Thyroid gland (tissue), 4 donors: ENCODE measurements at places on chromosomes 11 and 22.

DNA sequence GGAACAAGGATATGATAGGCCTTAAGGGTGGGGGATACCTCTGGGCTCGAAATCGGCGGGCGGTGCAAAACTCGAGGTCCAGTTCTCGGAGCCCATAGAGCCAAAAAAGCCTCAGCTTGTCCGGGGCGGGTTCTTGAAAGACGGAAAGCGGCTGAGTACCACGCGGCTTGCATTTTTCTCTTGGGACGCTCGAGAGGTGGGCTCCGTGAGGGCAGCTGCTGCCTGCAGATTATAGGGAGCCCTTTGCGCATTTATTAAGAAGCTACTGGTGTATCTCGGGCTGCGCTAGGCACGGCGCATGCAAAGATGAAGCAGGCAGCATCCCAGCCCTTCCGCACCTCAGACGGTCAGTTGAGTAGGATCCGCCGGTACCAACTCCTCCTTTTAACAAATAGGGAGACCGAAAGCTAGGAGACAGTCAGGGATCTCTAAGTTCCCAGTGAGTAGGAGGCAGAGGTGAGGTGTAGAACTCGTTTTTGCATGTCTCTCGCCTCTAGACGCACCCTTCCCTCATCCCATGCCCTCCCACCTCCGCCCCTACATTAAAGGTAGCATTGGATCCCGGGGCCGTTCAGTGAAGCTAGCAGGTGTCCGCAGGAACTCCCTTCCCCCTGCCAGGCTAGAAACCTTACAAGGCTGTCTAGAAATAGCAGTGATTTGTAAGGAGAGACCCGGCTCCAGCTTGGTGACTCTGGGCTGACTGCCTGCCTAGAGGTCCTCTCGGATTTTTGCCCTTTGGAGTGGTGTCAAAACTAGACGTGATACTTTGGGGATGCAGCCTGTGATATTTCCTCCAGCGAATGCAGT, 768 bp downstream of the LDHA start:
- no peak for DNase-seq

DNA sequence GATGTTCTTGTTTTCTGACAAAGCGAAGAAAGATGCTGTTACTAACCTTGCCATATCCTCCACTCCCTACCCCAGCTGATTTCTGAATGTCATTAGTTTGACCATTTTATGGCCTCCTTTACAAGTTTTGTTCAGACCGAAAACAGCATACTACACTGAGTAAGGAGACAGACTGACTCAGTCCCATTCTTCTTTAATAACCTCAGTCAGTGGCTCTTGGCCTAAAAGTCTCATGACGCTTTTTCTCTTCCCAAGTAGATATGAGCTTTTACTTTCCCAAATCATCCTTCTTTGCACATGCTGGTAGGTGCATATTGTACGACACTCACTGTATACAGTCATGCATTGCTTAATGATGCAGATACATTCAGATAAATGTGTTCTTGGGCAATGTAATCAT, 8.0 kb upstream of the FIBIN start:
- no peak for DNase-seq

DNA sequence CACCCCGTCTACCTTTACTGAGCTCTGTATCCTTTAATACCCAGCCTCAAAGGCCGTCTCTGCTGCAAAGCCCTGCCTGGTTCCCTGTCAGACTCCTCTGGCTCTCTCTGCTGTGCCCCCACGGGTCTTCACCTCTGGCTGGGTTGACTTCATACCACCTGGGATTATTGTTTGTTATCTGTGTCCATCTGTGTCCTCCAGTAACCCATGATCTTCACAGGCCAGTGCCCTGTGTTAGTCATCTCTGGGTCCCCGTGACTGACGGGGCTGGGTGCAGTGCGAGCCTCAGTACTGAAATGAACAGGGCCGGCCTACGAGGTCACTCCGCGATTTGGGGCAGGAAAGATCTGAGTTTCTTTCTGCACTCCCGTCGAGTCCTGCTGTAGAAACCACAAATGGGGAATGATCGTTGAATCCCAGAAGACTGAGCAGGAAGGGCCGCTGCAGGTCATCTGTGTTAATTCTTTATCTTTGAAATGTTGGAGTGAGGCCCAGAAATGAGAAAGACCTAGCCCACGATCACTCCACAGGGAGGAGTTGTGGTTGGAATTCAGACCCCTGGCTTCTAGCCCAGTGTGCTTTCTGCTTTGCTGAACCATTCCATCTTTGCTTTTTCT, 12.3 kb upstream of the TUB start:
- DNase-seq = peak; percentile 92

- no peak for DNase-seq
Measured at GRCh38 chr11:107203656-107204055, 185.4 kb upstream of the GUCY1A2 start.

DNA sequence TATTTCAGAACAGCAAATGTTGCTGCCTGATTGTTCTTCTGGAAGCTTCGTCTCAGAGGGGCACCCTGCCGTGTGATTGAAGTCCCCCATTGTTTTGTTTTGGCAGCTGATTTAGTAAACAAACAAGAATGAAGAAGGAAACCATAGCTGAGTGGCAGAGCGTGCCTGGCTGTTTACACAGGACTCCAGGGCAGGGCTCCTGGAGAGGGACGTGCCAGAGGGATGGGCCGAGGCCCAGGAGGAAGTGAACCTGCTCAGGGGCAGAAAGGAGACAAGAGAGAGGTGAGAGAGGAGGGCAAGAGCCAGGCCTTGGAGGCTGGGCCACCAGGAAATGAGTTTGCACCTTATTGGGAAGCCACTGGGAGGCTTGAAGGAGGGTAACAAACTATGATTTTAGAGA, 85.5 kb upstream of the B3GAT1 start:
- DNase-seq = peak; percentile 18

- DNase-seq = no peak
Measured at GRCh38 chr11:114586797-114587196, 8.8 kb downstream of the NXPE4 start.

- DNase-seq = no peak
Measured at GRCh38 chr11:100557830-100558611, 129.1 kb upstream of the ARHGAP42 start.

DNA sequence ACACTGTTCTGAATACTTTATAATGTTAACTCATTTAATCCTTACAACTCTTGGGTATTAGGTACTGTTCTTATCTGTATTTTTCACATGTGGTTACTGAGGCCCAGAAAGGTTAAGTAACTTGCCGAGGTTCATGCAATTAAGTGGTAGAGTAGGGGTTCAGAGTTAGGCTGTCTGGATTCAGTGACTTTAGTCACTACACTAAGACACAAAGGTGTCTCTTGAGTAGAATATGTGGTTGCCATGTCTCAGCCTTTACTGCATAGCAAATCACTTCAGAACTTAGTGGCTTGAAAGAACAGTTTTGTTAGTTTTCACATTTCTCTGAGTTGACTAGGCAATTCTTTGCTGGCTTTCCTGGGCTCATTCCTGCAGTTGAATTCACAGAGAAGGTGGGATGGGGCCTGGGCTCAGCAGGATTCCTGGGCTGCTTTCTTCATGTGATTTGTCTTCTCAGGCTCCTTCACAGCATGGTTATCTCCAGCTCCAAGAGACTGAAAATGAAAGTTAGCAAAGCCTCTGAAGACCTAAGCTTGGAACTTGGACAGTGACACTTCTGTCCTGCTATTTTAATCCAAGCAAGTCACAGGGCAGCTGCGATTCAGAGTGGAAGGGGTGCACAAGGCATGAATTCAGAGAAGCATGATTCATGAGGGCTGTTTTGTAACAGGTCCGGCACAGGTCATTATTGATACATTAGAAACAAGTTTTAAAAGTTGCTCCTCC, 68.3 kb downstream of the SPECC1L start:
- peak; percentile 45 for DNase-seq

DNA sequence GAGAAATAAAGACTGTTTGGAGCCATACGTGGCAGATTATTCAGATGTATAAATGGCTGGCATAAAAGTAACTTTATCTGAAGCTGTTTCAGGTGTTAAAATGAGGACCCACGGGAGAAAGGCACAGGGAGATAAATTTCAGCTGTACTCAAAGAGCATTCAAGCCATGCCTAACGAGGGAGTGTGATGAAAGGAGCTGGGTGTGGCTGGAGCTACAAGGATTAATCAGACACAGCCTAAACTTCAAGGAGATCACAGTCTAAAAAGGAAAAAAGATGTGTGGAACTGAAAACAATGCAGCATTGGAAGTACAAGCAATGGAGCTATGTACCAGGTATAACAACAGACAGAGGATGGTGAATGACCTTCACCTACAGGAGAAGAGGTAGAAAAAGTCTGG, 120.8 kb upstream of the APOA1 start:
- DNase-seq = peak; percentile 23
